ENCODE measurements at places on chromosomes 6 and 20.

GRCh38 chr6:159815410-159815809, 15.3 kb downstream of the PNLDC1 start:
- H3K27ac ChIP-seq = no peak overlapping the region
- H3K36me3 ChIP-seq = no peaks in the 10 kb centered on the region
- no peak overlapping the region for H3K4me3 ChIP-seq
- no peaks in the 10 kb centered on the region for H3K27me3 ChIP-seq
- no peaks in the 10 kb centered on the region for H3K4me1 ChIP-seq

DNA sequence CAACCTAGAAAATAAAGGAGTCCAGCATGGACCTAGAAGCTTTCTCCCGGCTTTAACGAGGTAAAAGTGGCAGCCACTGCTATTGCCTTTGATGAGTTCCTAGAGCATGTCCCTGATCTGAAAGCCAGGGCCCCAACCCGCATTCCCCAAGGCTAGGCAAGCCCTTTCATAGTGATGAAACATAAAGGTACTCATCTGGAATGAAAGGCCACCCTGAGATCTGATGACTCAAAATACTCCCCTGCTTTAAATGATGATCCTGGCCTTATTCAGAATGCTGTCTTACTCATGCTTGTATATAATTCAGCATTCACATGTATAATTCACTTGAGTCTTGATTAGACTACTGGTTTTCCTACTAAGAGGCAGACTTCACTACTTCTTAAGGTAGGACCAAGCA, 21.3 kb downstream of the TTPAL start:
- DNase-seq = no peak
- H3K4me3 ChIP-seq = no peak overlapping the region
- no peaks in the 10 kb centered on the region for H3K27me3 ChIP-seq
- no peaks in the 10 kb centered on the region for H3K4me1 ChIP-seq
- H3K27ac ChIP-seq = no peak overlapping the region

GRCh38 chr20:50475681-50476292, 34.4 kb upstream of the PTPN1 start:
- no peaks in the 10 kb centered on the region for H3K27me3 ChIP-seq
- DNase-seq = peak; percentile 49
- H3K4me3 ChIP-seq = no peak overlapping the region

DNA sequence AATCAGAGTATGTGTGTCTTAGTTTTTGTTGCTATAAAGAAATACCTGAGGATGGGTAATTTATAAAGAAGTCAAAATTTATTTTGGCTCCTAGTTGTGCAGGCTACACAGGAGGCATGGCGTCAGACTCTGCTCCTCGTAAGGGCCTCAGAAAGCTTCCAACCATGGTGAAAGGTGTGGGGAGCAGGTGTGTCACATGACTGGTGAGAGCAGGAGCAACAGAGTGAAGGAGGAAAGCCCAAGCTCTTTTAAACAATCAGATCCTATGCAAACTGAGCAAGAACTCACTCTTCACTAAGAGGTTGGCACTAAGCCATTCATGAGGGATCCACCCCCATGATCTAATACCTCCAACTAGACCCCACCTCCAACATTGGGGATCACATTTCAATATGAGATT, 1524.3 kb downstream of the HACE1 start:
- DNase-seq = no peak
- H3K4me1 ChIP-seq = no peaks in the 10 kb centered on the region
- H3K4me3 ChIP-seq = no peak overlapping the region

DNA sequence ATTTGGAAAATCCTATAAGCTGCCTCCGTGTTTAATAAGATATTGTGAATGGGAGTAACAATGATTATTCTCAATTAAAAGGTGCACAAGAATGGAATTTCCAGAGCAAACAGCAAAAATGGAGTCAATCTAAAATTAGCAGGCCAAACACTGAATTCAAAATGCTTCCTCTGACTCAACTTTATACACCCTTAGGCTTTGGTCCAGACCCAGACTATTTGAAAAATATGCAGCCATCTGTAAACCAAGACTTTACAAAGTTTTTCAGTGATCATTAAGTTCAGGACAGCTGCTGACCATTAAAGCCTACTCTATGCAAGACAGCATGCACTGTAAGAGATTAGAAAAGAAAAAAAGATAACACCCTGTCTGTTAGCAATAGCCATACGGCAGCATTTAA, 39.4 kb upstream of the CCN6 start:
- H3K4me1 ChIP-seq = no peaks in the 10 kb centered on the region
- no peak for DNase-seq
- H3K27ac ChIP-seq = no peak overlapping the region
- H3K36me3 ChIP-seq = no peaks in the 10 kb centered on the region
- H3K27me3 ChIP-seq = no peaks in the 10 kb centered on the region

GRCh38 chr6:138106665-138107077, 548 bp downstream of the PERP start:
- peak overlapping the region; percentile 83 for H3K27ac ChIP-seq
- H3K27me3 ChIP-seq = peaks cover 13% of the 10 kb centered on the region
- peaks cover 7% of the 10 kb centered on the region for H3K4me1 ChIP-seq
- no peak for DNase-seq
- peak overlapping the region; percentile 51 for H3K4me3 ChIP-seq

DNA sequence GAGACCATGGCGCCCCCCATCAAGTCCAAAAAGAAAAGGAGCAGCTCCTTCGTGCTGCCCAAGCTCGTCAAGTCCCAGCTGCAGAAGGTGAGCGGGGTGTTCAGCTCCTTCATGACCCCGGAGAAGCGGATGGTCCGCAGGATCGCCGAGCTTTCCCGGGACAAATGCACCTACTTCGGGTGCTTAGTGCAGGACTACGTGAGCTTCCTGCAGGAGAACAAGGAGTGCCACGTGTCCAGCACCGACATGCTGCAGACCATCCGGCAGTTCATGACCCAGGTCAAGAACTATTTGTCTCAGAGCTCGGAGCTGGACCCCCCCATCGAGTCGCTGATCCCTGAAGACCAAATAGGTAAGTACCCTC, 41.7 kb upstream of the NAA20 start:
- peak overlapping the region; percentile 91 for H3K27ac ChIP-seq
- H3K36me3 ChIP-seq = no peaks in the 10 kb centered on the region
- H3K4me1 ChIP-seq = peaks cover 78% of the 10 kb centered on the region
- H3K4me3 ChIP-seq = peak overlapping the region; percentile 70
- no peaks in the 10 kb centered on the region for H3K27me3 ChIP-seq

- H3K4me3 ChIP-seq = no peak overlapping the region
- H3K27me3 ChIP-seq = no peaks in the 10 kb centered on the region
- DNase-seq = no peak
These were observed 187.9 kb upstream of the ARID1B start for GRCh38 chr6:156589281-156589680.

DNA sequence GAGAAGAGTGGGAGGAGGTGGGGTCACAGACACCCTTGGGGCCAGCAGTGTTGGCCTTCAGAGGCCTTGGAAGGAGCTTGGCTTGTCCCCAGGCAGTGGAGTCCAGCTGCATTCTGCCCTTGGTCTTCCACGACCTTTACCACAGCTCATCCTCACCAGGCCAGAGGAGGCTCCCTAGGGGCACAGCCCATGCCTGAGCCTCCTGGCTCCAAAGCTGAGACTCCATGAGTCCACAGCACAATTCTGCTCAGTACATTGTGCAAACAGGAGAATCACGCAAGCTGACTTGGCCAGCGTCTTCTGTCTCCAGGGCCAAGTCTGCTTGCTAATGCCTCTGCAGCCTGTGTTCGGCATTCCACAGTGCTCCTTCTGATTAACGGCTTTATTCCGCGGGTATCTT, 337.2 kb downstream of the SMOC2 start:
- H3K36me3 ChIP-seq = no peaks in the 10 kb centered on the region
- H3K27me3 ChIP-seq = no peaks in the 10 kb centered on the region
- no peak overlapping the region for H3K4me3 ChIP-seq
- DNase-seq = no peak
- no peaks in the 10 kb centered on the region for H3K4me1 ChIP-seq

DNA sequence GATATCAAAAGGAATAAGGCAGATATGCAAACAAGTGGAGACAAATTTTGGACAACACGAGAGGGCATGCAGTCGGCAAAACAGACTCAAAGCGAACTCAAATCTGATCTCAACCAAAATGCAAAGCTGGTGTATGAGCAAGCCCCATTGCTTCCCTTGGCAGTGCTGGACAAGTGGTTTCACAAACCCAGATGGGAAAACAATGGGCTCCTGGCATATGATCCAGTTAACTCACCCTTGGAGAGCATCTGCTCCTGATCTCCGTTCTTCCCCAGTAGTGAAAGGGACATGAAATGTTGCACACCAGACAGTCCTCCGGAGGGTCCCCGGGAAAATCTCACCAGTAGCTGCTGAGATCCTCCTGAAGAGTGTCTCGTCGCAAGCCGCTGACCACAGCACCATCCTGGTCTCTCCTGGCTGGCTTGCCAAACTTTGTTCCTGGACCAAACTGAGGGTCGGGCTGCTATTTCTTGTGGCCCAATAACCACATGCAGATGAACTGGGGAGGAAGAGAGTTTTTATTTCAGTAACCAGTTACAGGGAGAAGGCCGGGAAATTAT, 84.3 kb upstream of the THBS2 start:
- H3K27ac ChIP-seq = no peak overlapping the region
- H3K4me1 ChIP-seq = no peaks in the 10 kb centered on the region
- no peaks in the 10 kb centered on the region for H3K27me3 ChIP-seq
- H3K36me3 ChIP-seq = no peaks in the 10 kb centered on the region
- no peak overlapping the region for H3K4me3 ChIP-seq

Data from upper lobe of left lung (tissue), 6 donors.